Stimulated activated CD4-positive, alpha-beta T cell treated with anti-CD3 and anti-CD28 coated beads, Interleukin-1b, Interleukin-23, amount 100 ng/mL, for 1 hour (primary cell): ENCODE measurements at places on chromosomes 12 and 14.

DNA sequence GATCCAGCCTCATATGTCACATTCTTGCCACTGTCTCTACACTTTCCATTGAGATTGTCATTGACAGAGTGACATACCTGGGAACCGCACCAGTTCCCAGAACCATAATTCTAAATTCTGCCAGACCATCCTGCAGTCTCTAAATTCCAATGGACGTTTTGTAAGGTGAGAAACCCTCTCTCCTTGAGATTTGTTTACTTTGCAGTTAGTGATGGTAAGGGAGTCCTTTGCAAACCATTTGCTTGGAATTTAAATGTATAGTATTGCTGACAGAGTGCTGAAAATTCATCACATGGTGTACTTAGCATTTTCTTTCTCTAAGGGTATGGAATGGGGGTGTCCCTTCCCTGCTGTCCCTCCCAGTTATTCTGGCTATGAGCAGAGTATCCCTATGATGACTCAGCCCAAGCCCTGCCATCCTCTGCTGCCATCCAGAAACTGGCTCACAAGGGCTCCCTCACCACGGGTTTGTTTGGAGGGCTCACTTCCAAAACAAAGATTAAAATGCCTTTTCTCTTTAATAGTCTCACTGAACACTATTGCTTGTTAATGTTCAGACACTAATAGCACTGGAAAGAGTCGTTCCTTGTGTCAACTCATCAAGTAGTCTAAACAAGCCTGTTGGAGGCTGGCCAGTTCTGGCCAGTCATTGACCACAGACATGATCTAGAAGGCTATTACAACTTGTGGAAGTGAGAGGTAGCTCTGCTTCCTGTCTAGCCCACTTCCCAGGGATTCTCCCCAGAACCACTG, 129.0 kb upstream of the HMGA2 start:
- DNase-seq = no peak

- no peak for DNase-seq
Observed at GRCh38 chr12:104340177-104340576, 36.6 kb downstream of the EID3 start.

DNA sequence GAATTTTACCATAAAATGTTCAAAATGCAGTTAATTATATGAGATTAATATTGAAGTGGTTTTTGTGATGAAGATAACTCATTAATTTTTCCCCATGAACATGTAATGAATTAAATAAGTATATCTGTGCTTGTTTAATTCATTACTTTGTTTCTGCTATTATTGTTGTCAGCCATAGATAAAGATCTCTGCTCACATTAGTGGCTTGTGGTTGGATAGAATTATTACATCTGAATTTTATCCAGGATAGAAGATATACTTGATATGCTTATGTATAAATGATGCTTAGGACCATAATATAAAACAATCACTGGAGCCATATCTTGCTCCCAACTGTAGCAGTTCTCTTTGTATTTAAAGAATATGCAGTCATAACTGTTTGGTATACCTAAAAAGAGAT, 18.5 kb downstream of the TSPAN19 start:
- no peak for DNase-seq

- DNase-seq = no peak
Observed at GRCh38 chr12:122022393-122023338, 982 bp downstream of the BCL7A start.

- DNase-seq = no peak
Observed at GRCh38 chr14:50792634-50793068, 38.3 kb downstream of the NIN start.

GRCh38 chr14:77830692-77831091, 30.8 kb downstream of the ADCK1 start:
- no peak for DNase-seq

DNA sequence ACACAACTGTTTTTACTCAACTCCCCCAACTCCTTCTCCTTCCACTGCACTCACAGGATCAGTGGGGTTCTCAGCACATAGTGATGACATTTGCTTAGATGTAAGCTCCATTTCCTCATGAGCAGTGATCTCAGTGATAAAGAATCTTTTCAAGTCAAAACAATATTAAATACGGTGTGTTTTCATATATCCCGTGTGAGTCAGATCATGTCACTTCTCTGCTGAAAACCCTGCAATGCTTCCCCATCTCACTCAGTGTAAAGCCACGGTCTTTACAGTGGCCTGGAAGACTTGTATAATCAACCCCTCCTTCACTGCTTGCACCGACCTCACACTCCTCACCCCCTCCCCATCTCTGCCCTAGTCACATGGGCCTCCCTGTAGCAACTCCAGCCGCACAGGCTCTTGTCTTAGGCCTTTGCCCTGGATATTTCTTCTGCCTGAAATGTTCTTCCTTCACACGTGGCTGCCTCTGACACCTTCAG, 149.7 kb upstream of the ARHGAP5 start:
- no peak for DNase-seq

DNA sequence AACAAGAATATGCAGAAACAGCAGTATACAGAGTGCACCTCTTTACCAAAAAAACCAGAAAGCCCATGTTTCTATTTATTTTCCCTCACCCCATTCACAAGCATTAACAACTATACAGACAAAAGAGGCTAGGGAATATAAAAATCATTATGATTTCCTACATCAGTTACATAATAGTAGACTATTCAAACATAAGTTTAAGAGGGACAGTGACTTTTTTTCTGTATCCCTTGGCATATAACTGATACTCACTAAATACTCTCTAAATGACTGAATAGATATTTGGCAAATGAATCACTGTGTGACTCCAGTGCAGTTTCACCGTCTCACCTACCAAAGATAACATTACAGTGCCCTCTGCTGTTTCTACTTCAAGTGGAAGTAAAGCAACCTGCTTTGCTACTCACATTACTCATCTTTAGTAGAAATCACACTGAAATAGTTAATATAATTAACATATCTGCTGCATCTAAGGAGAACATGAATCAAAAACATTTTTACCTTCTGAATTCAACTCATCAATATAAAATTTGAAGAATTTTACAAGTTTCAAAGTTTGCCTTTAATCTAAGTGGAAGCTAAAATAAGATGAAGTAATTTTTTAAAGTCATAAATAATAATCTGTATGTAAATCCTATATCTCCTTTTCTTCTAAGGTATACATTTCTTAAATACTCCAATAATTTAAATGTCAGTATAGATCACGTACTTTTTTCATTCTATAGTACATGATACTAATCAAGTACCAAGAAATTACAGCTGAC, 103.8 kb downstream of the OSBPL8 start:
- DNase-seq = no peak
